ENCODE measurements at places on chromosomes 2 and 18.

GRCh38 chr2:123614596-123614995, 410.5 kb upstream of the CNTNAP5 start:
- no peak for DNase-seq

- no peak for DNase-seq
Observed at GRCh38 chr2:30294133-30294532, 62.8 kb downstream of the LBH start.

DNA sequence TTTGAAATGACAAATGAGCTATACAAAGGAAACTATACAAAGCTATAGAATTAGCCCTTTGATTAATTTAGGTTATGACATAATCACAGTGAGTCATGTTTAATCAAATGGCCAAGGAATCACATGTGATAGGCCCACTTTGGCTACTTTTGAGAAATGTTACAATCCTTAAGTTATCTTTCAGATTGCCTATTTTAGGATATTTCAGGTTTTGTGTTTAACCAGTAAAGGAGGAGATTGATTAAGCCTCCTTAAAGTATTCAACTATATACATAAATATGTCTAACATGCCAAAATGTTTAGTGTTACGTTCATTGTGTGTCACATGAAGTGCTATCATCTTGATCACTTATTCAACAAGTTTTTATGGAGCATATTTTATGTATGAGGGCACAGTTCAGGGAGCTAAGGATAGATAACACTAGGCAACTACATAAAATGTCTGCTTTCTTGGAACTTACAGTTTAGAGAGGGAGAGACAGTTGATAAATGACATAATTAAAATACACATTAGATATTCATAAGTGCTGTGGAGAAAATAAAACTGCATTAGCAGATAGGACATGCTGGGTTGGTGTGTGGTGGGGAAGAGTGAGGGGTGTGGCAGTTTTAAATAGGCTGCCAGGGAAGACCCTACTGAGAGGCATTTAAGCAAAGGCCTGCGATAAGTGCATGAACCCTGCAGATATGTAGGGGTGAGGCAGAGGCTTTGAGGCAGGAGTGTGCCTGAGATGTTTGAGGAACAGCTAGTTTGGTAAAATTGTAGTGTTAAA, 77.2 kb downstream of the LTBP1 start:
- peak; percentile 36 for DNase-seq

DNA sequence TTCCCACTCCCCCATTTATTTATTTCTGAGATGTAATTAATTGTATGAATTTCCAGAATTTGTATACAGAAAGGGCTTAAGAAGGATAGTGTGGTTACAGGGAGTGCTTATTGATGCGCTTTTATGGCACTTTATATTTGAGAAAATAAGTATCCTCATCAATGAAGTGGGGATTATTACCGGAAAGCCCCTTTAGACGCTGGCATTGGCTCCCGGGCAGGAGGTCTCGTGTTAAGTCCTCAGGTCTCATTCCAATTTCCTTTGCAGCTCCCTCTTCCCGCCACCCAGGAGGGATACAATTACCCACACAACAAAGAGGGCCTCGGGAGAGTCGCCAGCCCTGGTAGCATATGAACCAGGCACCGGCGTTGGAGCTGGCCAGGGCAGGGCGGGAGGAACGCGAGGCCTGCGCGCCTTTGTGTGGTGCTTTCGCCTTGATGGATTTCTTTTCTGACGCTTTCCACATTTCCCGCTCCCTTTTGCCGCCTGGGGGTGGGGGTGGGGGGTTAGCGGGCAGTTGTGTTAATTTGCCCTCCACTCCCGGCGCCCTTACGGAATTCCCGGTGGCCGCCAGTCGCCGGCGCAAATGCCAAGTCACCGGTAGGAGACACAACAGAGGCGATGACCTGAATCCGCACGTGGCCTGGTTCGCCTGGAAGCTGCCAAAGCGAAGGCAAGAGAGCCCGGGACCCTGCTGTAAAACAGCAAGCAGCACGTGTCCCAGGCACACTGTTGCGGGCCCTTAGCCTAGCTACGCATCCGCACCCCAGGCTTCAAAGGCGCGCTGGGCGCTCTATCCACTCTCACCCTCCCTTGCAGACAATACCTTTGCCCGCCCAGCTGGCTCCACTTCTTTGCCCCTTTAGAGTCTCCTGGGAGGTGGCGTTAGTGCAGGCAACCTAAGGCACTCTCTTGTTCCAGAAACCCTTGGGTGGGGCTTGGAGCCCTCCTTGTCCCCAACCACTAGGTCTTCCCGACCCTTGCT, 3.3 kb downstream of the GAD1 start:
- DNase-seq = no peak

All from fibroblast of mammary gland (primary cell).